ENCODE measurements at places on chromosomes 4 and X.

GRCh38 chr4:140884431-140885058 lies 128.4 kb upstream of the TBC1D9 start:
- DNase-seq: peak; percentile 62

DNA sequence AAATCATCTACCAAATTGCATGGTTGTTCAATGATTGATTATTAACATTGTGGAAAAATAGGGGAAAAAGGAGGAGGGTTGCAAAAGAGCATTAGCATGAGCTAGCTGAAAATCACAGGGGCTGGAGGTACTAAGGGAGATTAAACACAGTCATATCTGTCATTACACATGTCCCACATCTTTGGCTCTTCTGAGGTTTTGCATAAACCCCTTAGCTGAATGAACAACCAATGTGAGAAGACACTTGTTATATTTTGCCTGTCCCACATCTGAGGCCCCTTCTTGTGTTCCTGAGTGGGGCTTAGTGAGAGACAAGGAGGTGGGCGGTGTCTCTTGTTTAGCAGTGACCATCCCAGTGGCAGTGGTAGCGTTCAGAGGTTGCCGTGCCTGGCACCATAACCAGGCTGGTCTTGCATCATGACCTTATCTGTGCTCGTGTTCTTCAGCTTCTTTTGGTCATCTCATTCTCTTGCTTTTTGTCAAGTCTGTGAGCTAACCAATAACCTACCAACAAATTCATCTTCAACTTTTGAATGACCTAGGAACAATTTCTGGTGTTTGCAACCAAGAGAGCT lies 95.6 kb downstream of the MID1IP1 start:
- DNase-seq: no peak

GRCh38 chr4:79964400-79965211 lies 108.4 kb downstream of the ANTXR2 start:
- no peak for DNase-seq

- no peak for DNase-seq
These were observed 7.9 kb downstream of the FRMD7 start for GRCh38 chrX:132119821-132120515.

DNA sequence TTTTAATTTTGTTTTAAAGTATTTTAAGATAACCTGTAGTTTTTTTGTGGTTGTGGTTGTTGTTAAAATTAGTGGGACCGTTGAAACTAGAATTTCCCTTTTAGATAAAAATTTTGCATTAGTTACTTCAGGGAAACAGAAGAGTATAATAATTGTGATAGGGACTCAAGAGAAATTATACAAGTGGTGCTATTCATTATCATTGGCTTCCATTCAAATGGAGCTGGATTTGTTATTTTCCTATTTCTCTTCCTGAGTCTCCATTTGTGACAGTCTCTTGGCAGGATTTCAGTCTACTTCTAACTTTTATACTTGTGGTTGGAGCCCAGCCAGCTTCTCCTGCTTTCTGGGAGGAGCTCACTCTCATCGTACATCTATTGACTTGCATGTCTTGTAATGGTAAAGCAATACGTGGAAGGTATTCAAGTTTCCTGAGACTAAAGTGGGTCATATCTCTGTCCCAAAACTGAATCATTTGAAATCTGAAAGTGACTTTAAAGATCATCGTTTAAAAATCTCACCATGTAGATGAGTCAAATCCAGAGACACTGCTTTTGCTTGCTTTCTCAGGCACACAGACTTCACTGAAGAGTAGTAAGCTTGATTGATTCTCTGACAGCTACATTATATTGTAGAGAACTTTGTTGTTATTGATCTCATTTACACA lies 155.8 kb downstream of the RPA4 start:
- DNase-seq: no peak

DNA sequence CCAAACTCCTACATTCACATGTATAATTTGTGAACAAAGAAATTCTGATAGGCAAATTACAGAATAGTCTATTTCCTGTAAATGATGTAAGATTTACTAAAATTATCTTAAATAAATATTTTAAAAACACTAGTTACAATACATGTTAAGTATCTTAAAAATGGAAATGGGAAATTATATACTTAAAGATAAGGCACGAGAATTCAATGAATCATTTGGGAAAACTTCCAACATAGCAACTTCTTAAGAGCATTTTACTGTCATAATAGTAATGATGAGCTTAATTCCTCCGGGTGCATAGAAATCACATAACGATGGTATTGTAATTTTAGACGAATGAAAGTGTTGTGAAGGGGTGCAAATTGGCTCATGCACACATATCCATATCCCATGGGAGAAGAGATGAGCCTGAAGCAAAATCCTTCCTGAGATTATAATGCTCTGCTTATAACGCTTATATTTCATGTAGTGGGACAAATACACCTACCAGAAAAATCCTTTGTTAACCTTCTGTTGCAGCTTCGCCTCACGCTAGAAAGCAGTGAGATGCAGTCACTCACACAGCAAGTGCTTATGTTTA lies 873.5 kb downstream of the PDHA2 start:
- no peak for DNase-seq

DNA sequence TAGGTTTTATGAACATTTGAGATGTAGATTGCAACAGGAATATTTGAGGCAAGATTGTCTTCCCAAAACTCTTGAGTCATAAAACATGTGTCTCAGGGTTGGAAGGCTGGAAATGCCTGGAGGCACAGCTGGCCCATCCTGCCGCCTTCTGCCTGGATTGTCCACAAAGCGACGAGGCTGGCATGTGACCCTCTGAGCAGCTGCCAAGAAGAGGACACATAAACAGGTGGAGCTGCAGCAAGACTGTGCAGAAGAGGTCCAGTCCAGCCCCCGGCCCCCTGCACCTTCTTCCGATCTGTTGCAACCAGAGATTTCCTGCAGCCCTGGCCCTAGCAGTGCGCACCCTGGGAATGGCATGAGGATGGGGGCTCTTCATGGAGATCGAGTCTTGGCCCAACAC lies 101.9 kb upstream of the BCOR start:
- DNase-seq: no peak

GRCh38 chr4:143026459-143027170 lies 158.1 kb upstream of the USP38 start:
- DNase-seq: no peak

- no peak for DNase-seq
These were observed 23.7 kb downstream of the AMOT start for GRCh38 chrX:112816908-112817307.

- no peak for DNase-seq
These were observed 72.5 kb downstream of the JADE3 start for GRCh38 chrX:46984705-46985104.

DNA sequence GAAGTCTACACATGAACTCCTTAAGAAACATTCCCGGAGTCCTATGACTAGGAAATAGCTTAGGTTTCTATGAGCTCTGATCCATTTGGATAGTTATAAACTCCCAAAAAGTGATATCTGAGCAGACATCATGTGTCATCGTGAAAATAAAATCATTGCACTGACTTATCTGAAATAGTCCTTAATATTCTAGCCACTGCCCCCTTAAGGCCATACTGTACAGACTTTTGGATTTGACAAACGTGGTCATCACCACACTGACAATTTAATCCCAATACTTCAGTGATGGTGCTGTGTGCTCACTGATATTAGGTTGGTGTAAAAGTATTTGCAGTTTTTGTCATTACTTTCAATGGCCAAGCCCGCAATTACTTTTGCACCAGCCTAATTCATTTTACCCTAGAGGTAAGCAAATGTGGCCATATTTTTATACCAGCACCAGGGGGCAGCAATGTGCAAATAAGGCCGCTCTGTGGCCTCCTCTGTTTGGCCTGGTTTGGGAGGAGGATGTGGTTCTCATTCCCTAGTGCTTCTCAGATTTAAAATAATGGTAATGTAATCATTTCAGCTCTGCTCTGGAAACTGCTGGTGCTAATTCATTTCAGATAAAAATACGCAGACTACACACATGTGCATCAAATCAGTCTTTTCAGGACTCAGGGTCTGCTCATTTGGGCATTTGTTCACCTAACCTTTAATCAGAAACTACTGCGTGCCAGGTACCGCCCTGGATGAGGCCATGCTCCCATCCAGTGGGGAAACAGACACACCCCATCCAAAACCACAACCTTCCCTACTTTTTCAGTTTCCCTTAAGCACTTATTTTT lies 196.4 kb upstream of the C1QTNF7 start:
- peak; percentile 80 for DNase-seq

DNA sequence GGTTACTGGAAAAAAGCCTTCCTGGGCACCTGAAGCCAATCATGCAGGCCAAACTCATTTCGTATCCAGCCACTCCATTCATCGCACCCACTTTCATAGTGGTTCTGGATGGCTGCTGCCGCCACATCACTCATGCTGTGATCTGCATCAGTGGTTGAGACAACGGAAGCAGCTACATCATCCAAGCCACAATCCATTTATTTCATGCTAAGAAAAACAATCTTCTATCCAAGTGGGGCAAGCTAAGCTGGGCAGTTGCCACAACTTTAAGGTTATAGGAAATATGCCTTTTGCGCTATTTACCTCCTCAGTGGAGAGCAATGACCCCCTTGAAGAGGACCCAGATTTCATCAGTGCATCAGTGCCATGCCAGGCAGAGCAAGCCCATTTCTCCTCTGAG lies 124.6 kb downstream of the GRIA3 start:
- no peak for DNase-seq

- DNase-seq: no peak
These were observed 1.1 kb upstream of the GNPDA2 start for GRCh38 chr4:44727471-44727870.

- DNase-seq: no peak
These were observed 59.7 kb upstream of the BCOR start for GRCh38 chrX:40157228-40158035.

GRCh38 chr4:43716721-43717395 lies 731.8 kb downstream of the KCTD8 start:
- DNase-seq: peak; percentile 2

- no peak for DNase-seq
These were observed 293.5 kb downstream of the KCNIP4 start for GRCh38 chr4:21655031-21655430.

Measured in NCI-H2081 (cell line).